ENCODE measurements at places on chromosomes 1 and 21.

- DNase-seq: no peak
These were observed 24.3 kb downstream of the STPG1 start for GRCh38 chr1:24389231-24389678.

DNA sequence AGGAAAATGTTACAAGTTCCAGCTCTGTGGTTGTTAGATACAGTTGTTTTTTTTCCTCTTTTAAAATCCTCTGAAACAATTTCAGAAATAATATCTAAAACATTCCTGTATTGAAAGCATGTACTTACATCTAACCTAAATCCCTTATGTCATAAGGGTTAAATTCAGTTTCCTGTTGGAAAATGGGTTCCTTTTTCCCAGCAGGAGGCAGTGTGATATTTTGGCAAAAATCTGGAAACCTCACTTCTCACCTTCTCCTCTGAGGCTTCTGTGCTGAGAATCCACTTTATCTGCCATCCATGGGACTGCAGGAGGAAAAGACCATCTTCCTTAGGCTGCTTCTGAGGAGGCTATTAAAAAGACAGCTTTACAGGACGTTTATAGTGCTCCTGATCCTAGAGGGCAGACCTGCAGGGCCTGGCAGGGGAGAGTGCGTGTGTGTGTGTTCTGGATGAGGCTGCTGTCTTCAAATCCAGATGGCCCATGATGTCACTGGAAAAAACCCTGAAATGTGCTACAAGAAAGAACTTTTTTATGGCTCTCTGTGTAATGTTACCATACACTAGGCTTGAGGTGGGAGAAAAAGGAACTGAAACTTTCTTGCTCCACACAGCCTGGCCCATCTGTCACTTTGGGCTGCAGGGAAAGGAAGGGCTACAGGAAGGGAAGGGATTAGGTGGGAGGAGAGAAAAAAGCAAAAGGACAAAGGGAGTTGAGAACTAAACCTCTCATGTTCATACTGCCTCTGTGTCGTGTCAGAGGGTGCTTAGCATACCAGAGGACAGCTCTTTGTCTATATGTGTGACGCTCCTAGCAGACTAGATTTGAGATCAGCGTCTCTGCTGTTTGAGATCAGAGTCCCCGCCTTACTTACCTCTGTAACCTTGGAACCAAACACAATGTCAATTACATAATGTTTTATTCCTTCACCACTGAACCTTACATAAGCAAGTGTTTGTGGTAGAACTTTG, 379.2 kb upstream of the SPAG17 start:
- no peak for DNase-seq

- no peak for DNase-seq
These were observed 24.7 kb downstream of the ZYG11A start for GRCh38 chr1:52867087-52867863.

- DNase-seq: no peak
These were observed 41.3 kb upstream of the GNG12 start for GRCh38 chr1:67874501-67875111.

- DNase-seq: no peak
These were observed 29.6 kb downstream of the KCNC4 start for GRCh38 chr1:110239441-110240430.

DNA sequence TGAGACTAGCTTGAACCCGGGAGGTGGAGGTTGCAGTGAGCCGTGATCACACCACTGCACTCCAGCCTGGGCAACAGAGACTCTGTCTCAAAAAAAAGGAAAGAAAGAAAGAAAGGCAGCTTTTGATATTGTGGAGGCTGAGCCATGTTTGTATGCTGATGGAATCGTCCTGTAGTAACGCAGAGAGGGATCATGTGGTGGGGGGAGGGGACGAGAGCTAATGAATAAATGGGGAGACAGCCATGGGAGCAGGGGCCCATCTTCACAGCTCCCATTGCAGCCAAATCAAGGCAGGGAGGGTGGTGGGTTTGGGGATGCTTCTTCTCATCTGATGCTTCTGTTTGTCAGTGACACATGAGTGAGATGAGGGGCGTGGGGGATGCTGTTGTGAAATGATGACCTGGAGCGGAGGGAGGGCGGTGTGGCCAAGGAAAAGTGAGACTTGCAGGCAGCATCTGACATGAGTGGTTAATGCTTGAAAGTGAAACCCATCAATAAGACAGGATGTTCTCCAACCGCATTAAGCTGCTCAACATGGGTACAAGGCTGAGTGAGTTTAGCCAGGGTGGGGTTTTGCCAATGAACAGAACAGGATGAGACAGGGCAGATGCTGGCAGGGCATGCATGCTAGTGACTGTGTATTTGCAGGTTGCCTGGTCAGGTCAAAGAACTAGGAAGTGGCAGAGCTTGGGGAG, 16.7 kb downstream of the SPATA21 start:
- no peak for DNase-seq

- no peak for DNase-seq
These were observed 2.4 kb downstream of the PFKFB2 start for GRCh38 chr1:207055386-207056001.

- no peak for DNase-seq
These were observed 2.2 kb upstream of the KIF17 start for GRCh38 chr1:20719871-20720620.

DNA sequence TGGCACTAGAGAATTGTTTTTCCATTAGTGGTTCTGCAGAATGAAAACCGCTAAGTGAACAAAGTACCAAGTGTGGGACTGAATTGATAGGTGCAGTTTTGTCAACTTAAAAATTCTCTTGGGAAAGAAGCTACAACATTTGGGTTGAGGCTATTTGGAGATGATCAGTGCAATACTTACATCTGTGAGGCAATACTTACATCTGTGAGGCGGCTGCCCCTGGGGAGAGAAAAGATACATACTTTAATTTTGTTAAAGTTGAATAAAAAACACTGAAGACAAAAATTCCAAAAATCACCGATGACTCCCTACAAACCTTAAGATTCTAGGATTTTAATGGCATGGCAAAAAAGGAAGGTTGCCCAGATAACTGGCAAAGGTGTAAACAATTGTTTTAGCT, 1.7 kb downstream of the CFAP410 start:
- DNase-seq: no peak

DNA sequence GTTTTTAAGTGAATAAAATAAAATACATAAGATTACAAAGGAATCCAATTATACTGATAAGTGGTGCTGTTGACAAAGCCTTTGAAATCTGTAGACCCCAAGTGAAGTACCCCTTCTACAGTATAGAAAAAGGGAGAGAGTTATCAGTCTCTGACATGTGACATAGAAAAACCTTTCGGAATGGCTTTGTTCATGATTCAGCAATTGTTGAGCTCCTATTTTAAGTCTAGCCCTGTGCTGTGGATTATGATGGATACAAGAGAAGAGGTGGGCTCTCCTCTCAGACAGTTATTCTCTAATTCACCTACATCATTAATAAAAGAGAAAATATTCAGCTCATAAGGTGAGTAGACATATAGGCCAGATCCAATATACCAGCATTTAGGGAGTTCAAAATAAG, 53.3 kb upstream of the ITPKB start:
- no peak for DNase-seq

GRCh38 chr1:93908394-93909145, 660 bp downstream of the GCLM start:
- peak; percentile 10 for DNase-seq

DNA sequence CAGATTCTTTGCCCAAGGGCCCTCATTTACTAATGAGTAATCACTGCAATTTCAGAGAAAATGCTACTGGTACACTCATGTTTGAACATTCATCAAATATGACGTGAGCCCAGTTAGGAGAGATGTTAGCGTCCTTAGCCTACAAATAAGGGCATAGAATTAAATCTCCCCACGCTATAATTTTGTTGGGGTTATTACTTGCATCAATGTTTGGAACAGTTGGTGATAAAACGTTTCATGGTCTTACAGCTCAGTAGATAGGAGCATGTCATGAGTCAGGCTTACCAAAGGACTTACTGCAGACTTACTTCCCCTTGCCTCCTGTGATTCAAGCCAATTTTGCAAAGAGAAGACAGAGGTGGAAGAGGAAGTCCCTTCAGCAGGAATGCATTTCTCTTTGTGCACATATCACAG, 304.0 kb downstream of the KIF26B start:
- no peak for DNase-seq

DNA sequence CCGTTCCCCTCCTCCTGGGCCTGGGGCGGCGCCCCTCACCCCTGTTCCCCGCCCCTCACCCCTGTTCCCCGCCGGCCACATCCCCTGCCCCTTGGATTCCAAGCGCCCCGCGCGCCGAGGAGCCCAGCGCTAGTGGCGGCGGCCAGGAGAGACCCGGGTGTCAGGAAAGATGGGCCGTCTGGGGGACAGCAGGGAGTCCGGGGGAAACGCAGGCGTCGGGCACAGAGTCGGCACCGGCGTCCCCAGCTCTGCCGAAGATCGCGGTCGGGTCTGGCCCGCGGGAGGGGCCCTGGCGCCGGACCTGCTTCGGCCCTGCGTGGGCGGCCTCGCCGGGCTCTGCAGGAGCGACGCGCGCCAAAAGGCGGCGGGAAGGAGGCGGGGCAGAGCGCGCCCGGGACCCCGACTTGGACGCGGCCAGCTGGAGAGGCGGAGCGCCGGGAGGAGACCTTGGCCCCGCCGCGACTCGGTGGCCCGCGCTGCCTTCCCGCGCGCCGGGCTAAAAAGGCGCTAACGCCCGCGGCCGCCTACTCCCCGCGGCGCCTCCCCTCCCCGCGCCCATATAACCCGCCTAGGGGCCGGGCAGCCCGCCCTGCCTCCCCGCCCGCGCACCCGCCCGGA, at the start of gene TP73:
TSS of gene TP73 (plus strand) at position 587 of the 618 bp plus-strand sequence. CDS start 29,850 bp downstream, outside the sequence.
- peak; percentile 10 for DNase-seq

DNA sequence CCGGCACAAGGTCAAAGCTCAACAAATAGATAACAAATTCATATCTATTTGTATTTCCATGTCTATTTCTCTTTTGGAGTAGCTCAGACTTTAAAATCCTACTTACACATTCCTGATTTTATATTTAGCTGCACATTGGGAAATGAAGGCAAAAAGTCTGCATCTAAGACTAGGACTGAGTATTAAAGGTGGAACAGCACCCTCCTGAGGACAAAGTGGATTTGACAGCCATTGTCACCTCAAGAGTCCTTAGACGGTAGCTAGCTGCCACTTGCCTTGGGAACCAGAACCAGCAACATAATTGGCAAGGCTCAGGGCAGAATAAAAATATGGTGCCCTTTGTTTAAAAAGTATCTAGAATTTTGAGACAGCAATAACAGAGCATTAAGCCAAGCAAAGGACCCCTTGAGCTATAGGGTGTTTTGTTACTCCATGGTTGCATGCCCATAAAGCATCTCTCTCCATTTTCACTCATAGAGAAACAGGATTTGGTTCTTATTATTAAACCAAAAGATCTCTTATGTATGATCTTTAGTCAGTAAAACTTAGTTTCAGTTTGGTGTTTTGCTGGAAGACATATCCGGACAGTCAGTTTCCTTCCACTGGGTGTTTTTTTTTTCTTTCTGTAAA, 30.0 kb upstream of the SGIP1 start:
- peak; percentile 44 for DNase-seq

GRCh38 chr21:29125191-29125590, 5.3 kb upstream of the MAP3K7CL start:
- DNase-seq: no peak

DNA sequence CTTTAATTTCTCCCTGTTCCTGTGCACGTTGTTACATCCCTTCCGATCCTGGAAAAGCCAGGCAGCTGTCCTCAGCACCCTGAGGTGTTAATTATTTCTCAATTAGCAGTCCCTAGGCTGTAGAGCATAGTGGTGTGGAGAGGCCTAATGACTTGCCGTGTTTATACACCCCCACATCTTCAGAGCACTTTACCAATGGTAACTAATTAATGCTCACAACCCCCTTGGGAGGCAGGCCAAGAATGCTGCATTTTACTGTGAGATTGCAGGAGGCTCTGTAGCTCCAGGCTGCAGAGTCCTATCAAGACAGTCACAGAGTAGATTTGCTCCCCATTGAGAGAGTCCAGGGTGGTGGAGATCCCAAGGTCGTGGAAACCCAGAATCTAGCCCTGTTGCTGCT, 2.4 kb upstream of the PARS2 start:
- DNase-seq: no peak

DNA sequence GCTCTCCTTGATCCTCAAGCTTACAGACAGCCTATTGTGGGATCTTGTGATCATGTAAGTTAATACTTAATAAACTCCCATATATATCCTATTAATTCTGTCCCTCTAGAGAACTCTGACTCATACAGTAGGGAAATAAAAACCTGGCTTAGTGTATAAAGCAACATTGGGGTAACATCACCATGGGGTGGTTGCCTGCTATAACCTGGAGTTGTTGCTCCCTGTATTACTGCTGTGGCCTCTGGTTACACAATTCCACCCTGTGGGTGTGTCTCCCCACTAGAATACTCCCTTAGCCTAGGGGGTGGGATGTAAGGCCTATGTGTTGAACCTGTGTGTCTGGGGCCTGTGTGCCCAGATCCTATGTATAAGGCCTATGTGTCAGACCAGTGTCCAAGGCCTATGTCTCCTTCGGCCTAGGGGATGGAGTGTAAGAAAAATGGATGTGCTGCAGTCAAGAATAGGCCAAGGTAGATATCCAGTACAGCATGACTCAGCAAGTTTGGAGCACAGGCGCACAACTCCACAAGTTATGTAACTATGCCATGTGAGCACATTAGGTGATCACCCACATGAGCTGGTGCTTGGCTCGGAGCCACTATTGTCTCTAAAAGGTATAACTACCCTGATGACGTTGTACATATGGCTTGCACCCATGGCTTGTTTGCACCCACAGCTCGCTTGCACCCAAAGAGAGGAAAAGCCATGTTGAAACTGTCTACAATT, 96.8 kb upstream of the C1orf21 start:
- no peak for DNase-seq

- no peak for DNase-seq
These were observed 56.9 kb upstream of the MAP1LC3C start for GRCh38 chr1:242055749-242056320.

- no peak for DNase-seq
These were observed 5.1 kb downstream of the KRTAP22-1 start for GRCh38 chr21:30605968-30606367.

DNA sequence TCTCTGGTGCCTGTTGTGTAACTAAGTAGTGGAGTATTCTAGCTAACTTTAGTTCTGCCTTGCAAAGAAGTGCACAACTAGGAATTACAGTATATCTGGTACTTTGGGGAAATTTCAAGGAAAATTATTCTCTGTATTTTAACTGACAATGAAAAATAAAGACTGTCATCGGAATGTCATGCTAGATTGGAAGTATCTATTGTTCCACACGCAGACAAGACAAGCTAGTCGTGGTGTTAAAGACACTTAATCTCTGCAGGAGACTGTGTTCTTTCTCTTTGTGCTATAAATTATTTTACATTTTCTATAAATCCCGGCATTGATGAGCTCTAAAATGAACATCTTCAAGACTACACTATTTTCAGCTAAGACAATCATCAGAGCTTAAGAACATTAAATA, 1068.8 kb upstream of the ADGRL4 start:
- no peak for DNase-seq

- DNase-seq: no peak
These were observed 60.1 kb upstream of the ECE1 start for GRCh38 chr1:21350202-21350885.

- DNase-seq: peak; percentile 91
These were observed 25.3 kb upstream of the OVAAL start for GRCh38 chr1:180533266-180533987.
